Activated CD4-positive, alpha-beta T cell treated with anti-CD3 and anti-CD28 coated beads, Interleukin-2, amount 50 U/mL, for 1 hour (primary cell): ENCODE measurements at places on chromosomes 2 and 18.

DNA sequence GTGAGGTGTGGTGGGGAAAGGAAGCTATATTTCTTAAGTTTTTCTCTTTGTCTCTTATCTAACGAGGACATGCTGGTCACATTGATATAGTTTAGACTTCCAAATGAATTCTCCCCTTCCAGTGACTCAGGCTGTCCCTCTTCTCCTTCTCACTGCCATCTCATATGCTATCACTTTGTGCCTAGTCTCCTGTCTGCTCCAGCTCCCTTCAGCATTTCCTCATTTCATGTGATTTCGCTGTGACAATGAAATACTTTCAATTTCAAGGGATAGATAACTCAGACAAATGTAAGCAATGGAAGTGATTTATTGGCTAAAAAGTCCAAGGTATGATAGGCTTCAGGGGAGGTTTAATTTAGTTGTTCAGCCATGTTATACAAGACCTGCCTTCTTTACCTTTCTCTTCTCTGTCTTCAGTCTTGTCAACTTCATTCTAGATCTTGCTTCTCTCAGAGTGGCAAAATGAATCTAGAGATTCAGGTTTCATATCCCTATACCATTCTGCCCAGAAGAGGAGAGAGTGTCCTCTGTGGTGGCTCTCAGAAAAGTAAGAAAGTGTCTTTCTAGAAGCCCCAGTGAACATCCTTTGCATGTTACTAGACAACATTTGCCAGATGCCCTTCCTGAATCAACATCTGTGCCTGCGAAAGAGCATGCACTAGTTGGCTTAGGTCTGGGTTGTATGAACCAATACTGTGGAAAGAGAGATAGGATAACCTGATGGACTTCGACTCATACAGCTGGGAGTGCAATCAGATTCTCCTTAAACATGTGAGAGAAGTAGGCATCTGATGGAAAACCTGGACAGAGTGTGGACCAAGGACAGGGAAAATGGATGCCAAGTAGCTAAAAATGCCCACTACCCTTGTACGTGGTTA is 29.9 kb upstream of the GPR155 start:
- DNase-seq = no peak

DNA sequence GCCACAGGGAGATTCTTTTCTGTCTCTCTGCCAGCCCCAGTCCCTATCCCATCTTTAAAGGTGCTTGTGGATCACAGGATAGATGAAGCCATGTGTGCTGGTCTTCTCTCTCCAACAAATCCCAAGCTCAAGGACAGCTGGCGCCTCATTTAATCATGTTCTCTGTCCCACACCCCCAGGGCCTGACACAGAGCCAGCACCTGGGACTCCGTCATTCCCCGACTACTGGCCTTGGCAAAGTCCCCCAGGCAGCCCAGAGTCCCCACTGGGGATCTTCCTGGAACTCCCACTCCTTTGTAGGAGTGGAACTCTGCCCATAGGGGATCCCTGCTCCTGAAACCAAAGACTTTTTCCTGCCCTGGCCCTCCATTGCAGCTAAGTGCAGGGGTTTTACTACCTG is 60.8 kb downstream of the MTHFD2 start:
- no peak for DNase-seq

DNA sequence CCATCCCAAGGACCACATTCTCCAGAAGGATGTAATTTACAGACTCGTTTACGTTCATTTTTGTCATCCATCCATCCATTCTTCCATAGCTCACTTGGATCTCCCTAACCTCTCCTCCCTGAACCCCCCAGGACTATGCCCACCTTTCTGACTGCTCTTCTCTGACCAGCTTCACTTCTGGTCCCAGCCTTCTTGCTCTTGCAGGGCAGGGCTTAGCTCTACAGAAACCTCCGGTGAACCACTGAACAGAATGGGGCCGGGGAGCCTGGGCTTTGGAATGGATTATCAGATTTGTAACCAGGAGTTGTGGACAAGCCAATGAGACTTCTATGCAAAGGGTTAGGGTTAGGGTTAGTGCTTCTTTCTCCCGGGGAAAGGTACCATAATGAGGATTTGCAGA is 95.0 kb downstream of the TGFA start:
- no peak for DNase-seq

GRCh38 chr2:36414307-36414706 is 58.7 kb downstream of the CRIM1 start:
- DNase-seq = no peak

- no peak for DNase-seq
These were observed 41.5 kb downstream of the CWC22 start for GRCh38 chr2:179965291-179966258.

- DNase-seq = no peak
These were observed 197.6 kb downstream of the NR4A2 start for GRCh38 chr2:156134887-156135286.

DNA sequence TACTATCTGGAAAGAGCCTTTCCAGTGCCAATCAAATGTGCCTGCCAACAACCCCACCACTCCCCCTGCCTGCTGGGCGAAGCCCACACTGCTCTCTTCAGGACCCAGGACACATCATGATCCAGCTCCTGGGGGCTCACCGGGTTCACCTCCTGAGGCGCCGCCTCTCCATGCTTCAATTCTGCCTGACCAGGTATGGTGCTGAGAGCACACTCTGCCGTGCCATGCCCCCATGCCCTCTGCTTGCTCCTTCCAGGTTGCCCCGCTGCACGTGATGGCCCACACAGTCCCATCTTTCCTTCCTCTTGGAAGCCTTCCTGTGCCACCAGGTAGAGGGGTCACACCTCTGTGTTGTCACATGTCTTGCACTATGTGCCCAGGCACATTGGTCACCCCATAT is 47.5 kb downstream of the ASB18 start:
- DNase-seq = no peak

- DNase-seq = no peak
These were observed 102.9 kb upstream of the SYT4 start for GRCh38 chr18:43380104-43380672.

GRCh38 chr2:159573846-159574606 is 42.3 kb downstream of the BAZ2B start:
- no peak for DNase-seq

- no peak for DNase-seq
These were observed 59.1 kb downstream of the ACSL3 start for GRCh38 chr2:222919841-222920526.

- no peak for DNase-seq
These were observed 302.9 kb downstream of the CPS1 start for GRCh38 chr2:210859314-210859713.

- DNase-seq = no peak
These were observed 108.5 kb upstream of the UNC80 start for GRCh38 chr2:209663139-209663538.

DNA sequence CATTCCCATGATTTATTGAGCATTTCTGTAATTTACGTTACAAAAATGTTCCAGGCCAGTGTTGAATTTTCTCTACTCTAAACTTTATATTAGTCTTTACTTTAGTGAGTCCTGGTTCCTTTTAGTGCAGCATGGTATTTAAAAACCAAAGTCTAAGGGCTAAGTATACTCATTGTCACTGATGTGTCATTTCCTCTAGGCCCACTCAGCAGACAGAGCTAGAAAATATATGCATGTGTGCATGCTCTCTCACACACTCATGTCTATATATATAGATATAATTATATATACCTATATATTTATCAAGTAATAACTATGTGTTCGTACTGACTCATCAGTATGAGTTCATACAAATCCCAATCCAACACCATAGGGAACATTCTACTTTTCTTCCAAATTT is 132.5 kb upstream of the SLC8A1 start:
- no peak for DNase-seq
